ENCODE measurements at places on chromosomes 16 and 17.

DNA sequence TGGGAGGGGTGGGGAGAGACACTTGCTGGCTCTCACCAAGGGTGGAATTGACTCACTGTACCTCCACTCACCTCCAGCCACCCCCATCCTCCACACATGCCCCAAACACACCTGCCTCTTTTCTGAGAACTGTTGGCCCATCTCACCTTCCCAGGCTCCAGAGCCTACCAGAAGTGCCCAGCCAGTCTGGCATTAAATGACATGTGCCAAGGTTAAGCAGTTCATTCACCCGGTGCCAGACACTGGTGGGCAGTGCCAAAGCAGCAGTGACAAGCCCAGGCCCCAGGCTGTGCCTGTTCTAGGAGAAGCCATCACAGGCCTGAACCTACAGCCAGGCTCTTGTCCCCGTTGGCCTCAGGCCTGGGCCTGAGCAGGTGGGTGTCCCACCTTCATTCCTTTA, 11.2 kb downstream of the MVP start:
- no peak for DNase-seq

DNA sequence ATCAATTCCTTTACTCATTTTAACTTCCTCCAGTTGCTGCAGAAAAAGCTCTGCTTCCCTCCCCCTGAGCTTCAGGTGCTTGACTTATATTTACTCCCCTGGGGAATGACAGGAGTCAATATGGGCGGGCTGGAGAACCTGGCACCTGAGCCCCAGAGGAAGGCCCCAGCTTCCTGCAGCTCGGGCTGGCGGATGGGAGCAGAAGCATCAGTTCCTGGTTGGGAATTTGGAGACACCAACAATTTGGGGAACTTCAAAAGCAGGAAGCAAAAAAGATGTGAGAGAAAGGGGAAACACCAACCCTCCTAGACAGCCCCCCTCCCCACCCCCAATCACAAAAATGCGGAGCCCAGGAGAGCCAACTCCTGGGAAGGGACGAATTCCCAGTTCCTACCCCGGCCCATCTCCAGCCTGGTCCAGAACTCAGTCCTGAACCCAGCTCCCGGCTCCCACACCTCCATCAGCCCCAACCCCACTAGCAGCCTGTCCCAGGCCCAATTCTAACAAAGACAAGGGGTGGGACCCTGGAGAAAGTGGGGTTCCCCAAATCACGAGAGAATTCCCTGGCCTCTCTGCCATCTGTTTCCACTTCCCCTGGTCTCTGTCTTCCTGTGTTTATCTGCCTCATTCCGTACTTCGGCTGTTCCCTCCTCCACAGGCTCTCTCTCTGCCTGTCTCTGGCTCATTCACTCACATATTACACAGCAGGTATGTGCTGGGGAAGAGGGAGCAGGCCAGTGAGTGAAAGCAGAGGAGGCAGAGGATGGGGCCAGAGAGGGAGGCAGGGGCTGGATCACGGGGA, 16.2 kb upstream of the ASGR2 start:
- no peak for DNase-seq

- no peak for DNase-seq
These were observed 4.1 kb upstream of the KCTD11 start for GRCh38 chr17:7347630-7348477.

DNA sequence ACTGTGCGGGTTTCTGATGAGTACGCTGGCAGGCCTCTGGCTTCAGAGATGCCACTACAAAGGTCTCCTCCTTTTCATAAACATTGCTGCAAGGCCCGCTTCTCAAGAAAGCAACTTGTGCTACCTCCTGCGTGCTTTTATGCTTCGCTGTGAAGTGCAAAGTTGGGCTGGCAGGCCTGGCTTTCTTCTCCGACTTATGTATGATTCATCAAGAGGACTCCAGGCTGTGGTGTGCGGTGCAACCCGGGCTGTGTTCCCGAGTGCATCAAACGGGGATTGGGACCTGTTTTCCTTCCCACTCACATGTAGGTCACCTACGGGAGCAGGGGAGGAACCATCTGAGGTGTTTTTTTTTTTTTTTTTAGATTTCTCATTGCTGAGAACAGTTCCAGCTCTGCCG, 534.1 kb downstream of the WWOX start:
- no peak for DNase-seq

DNA sequence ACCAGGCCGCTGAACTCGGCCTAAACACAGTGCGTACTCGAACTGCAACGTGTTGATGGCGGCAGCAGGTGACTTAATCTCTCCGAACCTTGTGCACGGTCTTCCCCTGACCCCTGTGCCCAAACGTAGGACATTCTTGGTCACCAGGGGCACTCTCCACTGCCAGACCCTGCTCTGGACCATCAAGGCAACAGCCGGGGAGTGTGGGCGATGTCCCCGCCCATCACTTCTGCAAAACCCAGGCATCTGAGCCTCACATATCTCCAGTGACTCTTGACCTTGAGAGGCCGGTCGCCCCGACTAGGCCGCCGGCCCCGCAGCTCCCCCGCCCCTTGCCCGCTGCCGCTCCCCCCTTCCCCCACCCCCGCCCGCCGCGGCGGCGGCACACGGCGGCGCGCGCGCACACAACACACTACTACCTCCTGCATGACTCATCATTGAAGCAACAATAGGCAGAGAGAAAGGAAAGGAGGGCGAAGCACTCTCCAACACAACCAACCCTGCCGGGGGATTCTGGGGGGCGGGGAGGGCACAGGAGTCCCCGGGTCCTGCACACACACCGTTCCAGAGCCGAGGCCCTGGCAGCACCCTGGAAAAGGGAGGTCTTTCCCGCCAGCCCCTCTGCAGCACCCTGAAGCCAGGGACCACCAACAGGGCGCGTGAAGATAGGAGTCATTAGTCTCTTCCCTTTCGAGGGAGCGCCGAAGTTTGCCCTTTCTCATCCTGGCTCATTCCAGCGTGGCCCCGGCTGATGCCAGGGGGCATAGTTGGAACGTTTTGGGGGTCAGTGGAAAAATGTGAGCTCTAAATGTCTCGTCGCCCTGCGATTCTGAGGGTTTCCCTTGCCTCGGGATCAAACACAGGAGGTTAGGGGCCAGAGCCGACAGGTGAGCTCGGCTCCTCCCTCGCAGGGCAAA, 1.9 kb downstream of the MNT start:
- DNase-seq, result no peak

DNA sequence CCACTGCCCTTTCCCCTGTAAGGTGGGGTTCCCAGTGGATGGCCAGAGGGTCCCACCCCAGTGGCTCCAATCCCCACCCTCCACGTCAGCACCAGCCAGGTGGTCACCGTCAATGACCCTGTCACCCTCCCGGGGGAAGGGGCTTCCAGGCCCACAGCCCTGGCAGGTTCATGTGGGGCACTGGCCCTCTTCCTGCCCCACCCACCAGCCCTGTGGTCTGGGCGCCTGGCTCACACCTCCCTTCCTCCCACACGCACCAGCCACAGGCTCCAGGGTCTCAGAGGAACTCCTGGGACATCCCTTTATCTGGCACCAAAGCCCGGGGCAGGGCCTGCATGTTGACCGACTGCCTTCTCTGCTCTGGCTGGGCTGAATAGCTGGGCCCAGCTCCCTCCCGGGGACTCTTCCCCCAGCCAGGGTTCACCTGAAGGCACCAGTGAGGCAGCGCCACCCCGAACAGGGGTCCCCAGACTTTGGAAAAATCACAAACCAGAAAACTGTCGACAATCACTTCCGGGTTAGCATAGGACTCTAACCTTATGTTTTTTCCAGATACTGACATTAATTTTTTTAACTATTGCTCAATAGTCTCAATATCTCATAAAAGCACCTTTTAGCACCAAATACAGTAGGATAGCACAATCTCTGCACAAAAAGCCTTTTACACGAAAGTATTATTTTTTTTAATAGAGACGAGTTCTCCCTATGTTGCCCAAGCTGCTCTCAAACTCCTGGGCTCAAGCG, 21.9 kb upstream of the ZC3H18 start:
- no peak for DNase-seq

DNA sequence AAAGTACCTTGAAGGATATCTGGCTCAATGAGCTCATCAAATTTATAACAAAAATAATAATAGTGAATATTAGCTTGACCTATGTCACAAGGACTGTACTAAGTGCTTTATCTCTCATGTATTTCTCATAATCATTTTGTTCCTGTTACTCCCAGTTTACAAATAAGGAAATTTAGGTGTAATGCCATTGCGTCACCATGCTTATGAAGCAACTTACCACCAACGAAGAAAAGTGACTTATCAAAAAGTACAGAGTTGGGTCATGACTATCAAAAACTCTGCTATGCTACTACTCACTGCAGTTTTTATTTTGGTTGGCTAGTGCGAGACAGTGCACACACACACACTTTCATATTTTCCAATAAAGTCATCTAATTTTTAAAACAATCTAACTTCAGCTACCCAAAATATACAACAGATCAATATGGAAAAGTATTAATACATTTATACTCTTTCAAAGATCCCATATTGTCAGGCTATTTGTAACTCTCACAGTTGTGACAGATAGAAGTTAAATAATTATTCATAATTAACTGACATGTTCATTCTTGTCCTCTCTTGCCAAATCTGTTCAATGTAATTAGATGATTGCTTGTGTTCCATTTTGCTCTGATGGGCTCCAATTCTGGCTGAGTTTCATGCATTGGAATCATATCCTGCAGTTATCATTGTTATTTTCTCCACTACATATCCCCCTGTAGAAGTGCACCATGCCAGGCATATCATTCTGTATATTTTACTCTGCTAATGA, 119.4 kb downstream of the KCNJ2 start:
- DNase-seq, result no peak

DNA sequence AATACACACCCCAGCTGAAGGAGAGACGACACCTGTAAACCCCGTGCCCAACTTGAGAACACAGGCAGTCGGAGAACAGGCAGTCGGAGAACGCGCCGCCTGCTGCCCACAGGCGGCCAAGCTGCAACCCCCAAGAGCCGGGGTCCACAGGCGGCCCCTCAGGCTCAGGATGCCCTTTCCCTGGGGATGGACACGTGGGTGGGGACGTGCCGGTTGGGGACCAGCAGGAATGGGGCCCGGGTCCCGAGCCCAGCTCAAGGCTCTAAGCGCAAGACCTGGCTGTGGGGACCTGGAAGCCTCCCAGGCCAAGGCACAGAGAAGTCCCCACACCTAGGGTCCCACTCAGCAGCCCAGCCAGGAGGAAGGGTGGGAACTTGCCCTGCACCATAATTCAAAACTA, 79.5 kb upstream of the GNG13 start:
- no peak for DNase-seq

GRCh38 chr16:85479972-85480726, 133.0 kb upstream of the GSE1 start:
- peak; percentile 90 for DNase-seq

DNA sequence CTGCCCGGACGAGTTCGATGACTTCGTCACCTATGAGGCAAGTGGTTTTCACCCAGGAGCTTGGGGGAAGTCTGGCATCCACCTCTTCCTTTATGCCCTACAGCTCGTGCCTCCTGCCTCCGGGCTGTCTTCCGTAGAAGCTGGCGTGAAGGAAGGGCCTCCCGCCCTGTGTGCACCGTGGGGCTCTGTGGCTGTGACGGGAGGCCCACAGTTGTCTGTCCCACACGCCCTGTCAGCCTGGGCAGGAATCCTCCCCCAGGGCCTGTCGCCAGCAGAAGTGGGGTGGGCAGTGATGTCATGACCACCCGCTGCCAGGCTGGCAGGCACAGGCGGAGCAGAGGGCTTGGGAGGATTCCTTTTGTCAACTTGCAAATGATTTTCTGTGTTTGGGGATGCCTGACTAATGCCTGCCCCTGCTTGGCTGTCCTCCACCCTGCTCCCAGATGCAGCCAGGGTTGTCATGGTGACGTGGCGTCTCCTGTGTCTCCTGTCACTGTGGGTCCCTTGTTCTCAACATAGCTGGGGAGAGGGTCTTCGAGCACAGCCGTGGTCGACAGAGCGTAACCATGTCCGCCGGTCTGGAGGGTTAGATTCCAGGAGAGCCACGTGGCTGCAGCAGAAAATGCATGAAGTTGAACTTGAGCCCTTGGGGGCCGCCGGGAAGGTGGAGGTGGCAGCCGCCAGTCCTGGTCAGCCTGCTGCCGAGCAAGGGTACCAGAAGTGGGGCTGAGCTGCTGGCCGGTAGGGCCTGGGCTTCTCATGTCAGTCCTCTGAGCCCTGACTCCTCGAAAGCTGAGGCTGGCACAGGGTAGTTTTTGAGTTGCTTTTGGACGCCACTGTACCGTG, 46.1 kb downstream of the RAB11FIP3 start:
- no peak for DNase-seq

GRCh38 chr16:79098907-79099306, 501.6 kb downstream of the MAF start:
- no peak for DNase-seq

Measured in GM12891 (cell line).